NCI-H1694 (cell line): ENCODE measurements at places on chromosomes 11 and 22.

DNA sequence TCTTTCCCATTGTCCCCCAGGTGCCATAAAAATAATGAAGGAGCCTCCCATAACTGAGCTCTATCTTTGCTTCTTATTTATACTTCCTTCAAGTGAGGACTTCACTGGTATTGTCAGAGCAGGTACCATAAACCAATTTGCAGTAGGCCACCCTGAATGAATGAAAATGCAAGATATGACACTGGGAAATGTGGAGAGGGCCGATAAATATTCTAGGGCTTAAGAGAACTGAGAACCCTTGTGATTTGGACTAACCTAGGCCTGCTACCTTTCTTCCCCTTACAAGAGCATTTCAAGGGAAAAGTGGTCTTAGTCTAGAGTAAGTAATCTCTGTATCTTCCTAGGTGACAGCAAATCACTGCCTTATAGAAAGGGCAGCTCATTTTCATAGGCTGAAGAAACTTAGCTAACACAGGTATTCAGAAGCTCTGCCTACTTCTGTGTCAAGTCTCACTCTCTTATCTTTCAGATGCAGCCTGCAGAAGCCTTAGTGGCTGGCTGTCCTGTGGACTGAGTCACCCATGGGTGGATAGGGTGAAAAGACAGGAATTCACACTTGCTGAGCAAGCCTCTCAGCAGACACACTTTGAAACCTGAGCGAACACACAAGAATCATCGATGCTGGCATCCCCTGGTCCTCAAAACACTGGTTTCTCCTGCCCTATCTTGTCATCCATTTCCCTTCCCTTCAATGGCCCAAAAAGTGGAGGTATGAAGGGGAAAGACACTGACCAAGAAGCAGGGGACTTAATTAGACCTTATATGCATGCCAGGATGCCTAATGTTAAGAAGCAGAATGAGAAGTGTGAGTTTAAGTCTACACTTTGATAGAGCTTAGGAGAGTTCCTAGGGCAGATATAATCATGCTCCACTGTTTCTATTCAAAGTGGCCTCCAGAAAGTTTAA lies 15.2 kb downstream of the NRIP3 start:
- DNase-seq = no peak

GRCh38 chr11:47415949-47416472 lies 7.6 kb downstream of the SLC39A13 start:
- DNase-seq = no peak

GRCh38 chr11:62172294-62172693 lies 17.7 kb upstream of the SCGB1D1 start:
- DNase-seq = no peak

GRCh38 chr11:3073029-3073435 lies 15.8 kb upstream of the CARS1 start:
- DNase-seq = no peak

- DNase-seq = no peak
Measured at GRCh38 chr11:31643857-31644256, 134.3 kb downstream of the ELP4 start.

- no peak for DNase-seq
Measured at GRCh38 chr11:31443802-31444201, 65.6 kb downstream of the IMMP1L start.

- no peak for DNase-seq
Measured at GRCh38 chr22:46381142-46381541, 45.6 kb downstream of the TRMU start.

DNA sequence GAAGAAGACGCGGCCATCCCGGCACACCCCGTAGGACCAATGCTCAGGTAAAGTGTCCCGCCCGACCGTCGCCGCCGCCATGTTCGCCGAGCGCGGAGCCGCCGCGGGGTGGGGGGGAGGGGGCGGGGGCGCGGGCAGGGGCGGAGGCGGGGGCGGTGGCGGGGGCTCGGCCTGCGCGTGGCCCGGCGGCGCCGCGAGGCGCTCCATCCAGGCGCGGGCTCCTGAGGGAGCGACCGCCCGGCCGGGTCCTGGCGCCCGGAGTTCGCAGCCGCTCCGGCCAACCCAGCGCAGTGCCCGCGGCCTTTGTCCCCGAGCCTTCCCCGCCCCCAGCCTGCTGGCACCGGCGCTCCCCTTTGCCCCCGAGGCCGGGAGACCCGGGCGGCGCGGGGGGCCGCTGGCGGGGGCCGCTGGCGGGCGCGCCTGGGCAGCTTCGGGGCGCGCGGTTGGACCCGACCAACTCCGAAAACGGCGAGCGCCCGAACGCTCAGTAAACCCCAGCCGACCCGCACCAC lies at the start of gene PLEKHA7:
PLEKHA7 (minus strand) TSS at position 94 of the 512 bp plus-strand sequence; CDS start at position 81, 13 bp downstream.
- no peak for DNase-seq

- peak; percentile 88 for DNase-seq
Measured at GRCh38 chr11:72040491-72041363, 39.6 kb downstream of the NUMA1 start.

DNA sequence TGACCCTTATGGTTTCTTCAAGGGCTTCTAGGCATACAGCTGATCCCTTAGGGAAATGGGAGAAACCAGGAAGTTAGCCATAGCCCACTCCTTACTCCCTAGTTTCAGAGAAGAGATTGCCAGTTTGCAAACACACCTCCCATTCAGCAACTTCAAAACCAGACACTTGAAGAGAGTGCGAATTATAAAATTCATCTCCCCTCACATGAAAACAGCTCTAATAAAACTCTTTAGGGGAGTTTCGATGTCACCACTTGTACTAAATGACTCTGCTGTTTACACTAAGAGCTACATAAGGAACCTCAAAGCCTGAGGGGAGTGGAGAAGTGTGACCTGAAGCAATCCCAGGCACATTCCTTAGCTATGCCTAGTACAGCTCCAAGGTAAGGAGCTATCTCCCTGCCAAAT lies 8.3 kb downstream of the LGR4 start:
- DNase-seq = no peak

DNA sequence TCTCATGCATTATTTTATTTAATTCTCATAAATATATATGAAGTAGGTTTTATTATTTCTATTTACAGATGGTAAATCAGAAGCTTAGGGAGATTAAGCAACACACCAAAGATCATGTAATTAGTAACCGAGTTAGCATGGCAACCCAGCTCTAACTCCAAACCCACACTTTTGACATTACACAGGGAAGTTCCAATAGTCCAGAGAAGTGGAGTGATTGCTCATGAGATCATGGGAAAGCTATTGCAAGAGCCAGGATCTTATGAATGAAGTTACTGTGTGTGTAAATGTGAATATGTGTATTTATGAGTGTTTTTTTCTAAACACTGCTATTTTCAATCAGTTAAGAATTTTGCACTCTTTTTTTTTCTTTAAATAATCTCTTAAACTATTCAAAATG lies 225.8 kb upstream of the KIRREL3 start:
- no peak for DNase-seq

DNA sequence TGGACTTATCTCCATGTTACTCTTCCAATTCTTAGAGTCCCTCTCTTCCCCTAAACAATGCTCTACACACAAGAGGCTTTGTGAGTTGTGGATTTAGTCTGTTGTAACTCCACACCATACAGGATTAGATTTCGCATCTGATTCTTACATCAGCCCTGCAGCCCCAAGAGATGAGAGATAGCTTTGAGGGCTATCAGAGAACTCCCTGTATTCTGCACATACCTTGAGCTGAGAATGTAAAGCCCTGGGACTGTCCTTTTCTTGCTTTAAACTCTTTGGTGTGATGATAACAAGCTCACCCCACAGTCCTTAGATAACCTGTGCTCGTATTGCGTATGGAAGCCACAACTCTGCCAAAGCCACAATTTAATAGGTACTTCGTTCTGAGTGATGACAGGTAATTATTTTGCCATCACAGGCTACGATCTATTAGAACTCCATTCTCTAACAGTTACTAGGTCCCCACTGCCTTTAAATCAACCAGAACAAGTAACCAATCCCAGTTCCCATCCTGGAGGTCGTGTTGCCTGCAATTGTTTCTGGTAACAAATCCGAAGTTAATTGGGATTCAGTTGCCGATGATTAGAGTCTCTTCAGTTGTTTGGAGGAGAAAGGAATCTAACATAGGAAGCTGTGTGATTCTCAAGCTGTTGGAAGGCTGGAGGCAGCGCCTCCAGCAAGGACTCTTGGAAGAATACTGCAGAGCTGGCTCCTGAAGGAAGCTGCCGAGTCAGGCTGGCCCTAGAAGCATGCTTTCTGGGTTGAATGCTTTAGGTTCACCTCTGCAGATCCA lies 1.3 kb upstream of the PARVG start:
- no peak for DNase-seq

DNA sequence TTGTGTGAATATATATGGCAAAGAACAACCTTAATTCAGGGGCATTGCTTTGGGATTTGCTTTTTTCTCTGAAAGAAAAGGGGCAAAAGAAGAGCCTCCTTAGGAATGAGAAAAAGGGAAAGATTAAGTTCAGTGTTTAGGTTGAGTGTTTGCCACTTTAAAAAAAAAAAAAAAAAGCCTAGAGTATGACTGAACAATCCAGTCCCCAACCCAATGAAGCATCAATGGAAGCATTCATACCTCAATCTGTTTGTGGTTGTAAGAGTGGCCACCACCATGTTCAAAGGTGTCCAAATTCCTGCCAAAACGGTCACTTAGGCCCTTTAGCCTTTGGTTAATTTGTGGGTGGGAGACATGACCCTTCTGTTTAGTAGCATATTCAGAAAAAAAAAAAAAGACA lies 260.6 kb downstream of the SOX6 start:
- no peak for DNase-seq

DNA sequence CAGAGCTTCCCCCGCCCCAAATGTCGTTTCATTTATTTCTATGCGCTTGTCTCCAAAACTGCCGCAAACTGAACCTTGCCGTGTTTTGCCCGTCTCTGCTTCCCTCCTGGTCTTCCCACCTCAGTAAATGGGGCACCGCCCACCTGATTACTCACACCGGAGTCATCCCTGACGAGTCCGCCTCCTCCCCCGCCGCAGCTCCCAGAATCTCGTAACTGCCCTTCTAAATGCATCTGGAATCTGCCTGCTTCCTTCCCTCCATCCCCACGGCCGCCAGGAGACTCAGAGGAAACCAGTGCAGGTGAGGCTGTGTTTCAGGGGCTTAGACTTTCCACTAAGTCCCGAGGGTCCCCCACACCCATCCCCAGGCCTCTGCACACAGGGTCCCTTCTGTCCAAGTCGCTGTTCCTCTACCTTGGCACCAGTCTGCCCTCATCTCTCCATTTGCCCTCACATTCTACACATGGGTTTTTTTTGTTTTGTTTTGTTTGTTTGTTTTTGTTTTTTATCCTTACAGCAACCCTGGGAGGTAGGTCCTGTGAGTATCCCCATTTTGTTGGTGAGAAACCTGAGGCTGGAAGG lies 62.6 kb upstream of the PHF21B start:
- no peak for DNase-seq

DNA sequence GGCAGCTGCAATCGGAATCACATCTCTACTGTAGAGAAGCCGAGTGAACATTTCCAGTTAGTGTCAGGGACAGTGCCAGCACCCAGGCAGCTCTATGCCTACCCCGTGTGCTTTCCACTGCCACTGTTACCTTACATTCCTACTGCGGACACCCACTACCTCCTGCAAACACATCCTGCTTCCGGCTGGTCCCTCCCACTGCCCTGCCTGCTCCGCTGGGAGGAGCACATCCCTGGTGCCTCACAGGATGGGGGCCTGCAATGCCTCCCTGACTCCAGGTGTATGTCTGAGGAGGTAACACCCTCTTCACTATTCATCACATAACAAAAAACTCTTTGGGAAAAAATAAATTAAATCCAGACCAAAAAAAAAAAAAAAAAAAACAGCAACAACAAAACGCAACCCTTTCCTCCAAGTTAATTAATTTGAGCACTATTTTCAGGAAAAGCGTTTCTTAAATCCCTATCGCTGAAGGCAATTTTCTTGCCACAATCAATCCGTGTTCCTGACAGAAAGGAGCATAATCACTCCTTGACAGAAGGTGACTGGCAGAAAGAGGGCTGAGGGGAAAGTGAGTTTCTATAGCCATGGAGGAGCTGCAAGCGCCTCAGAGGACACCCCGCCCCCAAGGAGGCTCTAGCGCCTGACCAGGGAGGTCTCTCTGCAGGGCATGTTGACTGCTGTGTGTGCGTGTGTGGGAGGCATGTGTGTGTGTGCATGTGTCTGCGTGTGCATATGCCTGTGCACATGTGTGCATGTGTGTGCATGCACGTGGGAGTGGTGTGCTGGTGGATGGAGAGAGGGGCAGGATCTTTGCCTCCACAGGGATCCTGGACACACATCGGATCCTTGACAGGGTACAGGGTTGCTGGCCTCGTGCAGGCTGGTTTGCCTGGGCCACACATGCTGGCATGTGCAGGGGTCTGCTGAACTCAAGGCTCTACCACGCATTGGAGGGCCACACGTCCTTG lies 134.8 kb upstream of the NTM start:
- no peak for DNase-seq

- no peak for DNase-seq
Measured at GRCh38 chr11:116073854-116074837, 569.9 kb upstream of the CADM1 start.

DNA sequence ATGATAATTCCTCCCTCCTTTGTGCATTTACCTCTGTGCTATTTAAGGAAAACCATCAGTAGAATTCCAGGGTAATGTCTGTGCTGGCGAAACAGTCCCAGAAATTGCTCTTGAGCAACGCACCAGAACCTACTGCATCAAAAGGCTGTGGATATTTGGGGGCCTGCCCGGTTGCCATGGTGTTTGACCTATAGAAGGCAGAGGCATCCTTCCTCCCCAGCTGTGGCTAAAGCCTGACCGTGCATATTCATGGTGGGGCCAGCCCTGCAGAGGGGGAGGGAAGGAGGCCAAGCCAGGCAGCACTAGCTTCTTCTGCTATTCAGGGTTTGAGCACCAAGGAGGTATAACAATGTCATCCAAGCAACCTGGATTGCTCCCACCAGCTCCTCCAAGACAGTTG lies 215.0 kb upstream of the E2F8 start:
- DNase-seq = no peak

DNA sequence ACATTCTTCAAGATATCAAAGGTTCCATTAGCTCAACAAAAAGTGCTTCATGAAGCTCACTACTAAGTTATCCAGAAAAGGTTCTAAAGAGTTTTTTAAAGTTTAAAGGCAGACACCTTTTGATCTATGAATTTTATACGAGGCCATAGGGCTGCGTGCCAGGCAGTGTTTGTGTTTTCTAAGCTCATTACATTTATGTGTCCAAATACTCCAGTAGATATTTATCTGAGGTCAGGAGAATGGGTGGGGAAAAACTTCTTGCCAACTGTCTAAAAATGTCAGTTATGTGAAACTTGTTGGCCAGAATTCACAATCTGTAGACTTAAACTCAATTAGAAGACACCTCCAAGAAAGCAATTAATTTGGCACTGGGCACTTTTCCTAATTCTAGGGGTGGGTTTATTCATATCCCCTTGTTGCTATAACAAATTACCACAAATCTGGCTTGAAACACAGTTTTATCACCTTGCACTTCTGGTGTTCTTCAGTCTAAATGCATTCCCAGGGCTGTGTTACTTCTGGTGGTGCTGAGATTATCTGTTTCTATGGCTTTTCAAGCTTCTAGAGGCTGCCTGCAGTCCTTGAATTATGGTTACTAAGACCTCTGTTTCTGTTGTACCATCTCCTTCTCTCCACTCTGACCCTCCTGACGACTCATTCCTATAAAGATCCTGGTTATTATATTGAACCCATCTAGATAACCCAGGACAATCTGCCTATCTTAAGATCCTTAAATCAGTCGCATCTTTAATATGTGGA lies 1030.4 kb upstream of the CNTN5 start:
- no peak for DNase-seq
